ENCODE measurements at places on chromosomes 6 and 20.

- no peak for DNase-seq
Observed at GRCh38 chr6:126447367-126447766, 107.5 kb downstream of the CENPW start.

DNA sequence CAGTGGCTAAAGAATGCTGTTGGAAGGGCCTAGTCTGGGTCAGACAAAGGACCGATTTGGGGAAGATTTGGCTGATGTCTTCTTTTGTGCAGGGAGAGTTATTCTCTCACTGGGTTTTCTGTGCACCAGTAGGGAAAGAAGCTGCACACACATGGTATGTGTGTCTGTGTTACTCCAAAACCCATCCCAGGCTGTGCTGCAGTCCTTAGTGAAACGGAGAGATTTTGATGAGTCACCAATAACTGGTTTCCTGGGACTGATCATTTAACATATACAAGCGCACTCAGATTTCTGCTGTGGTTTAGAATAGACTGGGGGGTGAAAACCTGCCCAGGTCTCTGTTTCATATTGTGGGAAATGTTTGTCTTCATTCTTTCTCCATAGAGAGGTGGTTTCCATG lies 1049.8 kb downstream of the KIF16B start:
- DNase-seq, result no peak

DNA sequence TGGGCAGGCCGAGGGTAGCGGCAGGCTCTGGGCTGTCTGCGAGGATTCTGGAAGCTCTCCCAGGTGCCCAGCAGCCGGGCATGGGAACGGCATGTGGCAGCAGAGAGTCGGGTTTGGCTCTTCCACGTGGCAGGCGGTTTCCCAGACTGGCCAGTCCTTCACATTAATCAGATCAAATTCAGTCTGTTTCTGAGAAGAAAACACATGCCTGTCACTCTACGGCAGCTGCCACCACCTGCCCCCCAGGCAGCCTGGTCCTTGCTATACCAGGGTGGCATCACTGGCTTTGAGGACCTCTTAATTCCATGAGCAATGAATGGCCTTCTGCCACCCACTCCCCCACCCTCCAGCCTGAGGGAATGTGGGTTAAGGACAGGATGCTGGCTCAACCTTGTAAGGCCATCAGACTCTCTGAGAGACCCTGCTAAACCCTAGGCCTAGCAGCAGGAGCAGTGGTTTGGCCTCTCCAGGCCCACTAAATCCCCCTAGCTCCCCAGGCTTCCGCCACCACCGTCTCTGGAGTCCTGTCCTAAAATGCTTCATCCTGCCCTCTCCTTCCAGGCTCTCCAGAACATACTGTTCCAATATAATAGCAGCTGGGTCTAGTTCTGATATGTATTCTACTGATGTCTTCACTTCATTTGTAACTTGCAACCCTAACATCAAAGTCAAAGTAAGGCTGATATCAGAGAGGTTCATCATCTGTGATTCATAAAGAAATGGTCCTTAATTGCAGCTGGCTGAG lies 47.8 kb downstream of the PLCG1 start:
- DNase-seq, result no peak

GRCh38 chr6:123489589-123489988 lies 147.2 kb downstream of the TRDN start:
- no peak for DNase-seq

GRCh38 chr6:3327403-3327802 lies 68.7 kb downstream of the PSMG4 start:
- DNase-seq, result no peak

- DNase-seq, result peak; percentile 82
Observed at GRCh38 chr6:30325150-30325872, 1.4 kb upstream of the TRIM39 start.

DNA sequence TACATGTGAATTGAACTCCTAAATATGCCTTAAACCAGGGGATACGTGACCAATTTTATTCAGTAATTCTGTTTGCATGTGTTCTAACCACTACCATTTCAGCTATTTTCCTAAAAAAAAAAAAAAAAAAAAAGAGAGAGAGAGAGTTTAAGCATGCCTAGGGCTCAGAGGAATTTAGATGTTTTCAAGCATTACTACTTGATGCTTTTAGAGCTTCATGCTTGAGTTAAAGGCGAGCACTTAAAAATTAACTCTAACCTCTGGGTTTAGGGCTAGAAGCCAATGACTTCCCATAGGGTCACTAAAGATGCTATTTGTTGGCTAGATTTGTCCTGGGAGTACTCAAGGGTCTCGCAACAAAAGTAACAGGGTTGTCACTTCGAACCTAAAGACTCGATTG lies 217.7 kb downstream of the ATXN1 start:
- no peak for DNase-seq

All from CD4-positive, alpha-beta T cell treated with Interleukin-4 for 4 hours (primary cell).